Central memory CD8-positive, alpha-beta T cell (primary cell): ENCODE measurements at places on chromosomes 5 and 9.

DNA sequence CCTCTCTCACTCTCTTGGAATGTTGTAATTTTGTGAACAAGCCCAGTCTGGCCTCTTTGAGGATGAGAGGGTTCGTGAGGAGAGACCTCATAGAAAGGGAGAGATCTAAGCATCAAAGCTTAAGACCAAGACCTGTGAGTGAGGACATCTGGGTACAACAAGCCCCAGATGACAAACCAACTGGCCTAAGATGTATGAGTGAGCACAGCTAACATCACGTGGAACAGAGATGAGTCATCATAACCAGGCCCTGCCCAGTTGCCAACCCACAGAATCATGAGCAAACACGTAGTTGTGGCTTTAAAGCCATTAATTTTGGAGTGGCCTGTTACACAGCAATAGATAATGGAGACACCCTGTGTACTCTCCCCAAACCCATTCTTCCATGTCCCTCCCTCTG is 439.1 kb upstream of the KIF2A start:
- H3K4me3 ChIP-seq = no peak overlapping the region
- H3K27me3 ChIP-seq = peaks cover 14% of the 10 kb centered on the region
- peaks cover 3% of the 10 kb centered on the region for H3K36me3 ChIP-seq
- H3K27ac ChIP-seq = no peak overlapping the region
- H3K4me1 ChIP-seq = no peaks in the 10 kb centered on the region
- no peak for DNase-seq

DNA sequence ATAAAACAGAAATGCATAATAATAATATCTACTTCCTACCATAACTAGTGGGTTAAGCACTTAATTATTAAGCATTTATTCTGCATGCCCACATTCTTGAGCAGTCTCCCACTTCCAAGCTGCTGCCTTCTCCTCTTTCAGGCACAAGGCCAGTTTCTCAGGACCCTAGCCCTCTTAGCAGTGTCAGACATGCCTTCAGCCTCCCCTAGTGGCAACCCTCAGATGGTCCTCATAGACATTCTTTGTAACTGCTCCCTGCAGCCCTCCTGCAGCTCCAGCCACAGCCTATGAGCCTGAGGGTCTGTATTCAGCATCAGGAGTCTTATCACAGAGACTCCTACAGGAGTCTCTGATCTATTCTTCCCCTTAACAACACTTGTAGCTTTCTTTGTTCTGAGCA is 3.9 kb downstream of the IL9 start:
- DNase-seq = no peak
- peaks cover 50% of the 10 kb centered on the region for H3K27me3 ChIP-seq
- no peak overlapping the region for H3K4me3 ChIP-seq
- H3K36me3 ChIP-seq = peaks cover 2% of the 10 kb centered on the region

DNA sequence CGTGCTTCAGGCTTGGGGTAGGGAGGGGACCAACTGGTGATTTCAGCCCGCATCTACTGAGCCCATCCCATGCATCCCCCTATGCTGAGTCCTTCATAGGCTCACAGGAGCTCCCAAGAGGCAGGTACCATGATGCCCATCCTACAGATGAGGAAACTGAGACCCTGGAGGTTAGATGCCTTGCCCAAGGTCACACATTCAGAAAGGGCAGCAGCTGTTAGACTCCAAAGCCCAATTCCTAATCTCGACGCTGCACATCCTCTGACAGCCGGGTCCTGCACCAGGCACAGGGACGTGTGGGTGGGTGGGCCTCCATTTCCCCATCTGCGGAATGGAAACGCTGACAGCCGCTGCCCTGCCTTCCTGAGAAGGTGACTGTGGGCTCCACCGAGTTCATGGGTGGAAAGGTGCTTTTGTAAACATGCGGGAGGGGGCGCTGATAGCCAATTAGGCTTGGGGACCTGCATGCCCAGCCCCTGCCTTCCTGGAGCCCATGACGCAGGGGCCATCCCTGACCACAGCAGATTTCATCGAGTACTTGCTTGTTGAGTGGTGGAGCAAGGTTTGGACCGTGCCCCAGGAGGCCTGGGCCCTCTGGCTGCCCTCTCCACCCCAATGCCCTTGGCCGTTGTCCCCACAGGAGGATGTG is 2.2 kb downstream of the DNM1 start:
- no peak for DNase-seq
- H3K4me3 ChIP-seq = peak overlapping the region; percentile 61
- no peak overlapping the region for H3K27ac ChIP-seq
- H3K4me1 ChIP-seq = peaks cover 9% of the 10 kb centered on the region

DNA sequence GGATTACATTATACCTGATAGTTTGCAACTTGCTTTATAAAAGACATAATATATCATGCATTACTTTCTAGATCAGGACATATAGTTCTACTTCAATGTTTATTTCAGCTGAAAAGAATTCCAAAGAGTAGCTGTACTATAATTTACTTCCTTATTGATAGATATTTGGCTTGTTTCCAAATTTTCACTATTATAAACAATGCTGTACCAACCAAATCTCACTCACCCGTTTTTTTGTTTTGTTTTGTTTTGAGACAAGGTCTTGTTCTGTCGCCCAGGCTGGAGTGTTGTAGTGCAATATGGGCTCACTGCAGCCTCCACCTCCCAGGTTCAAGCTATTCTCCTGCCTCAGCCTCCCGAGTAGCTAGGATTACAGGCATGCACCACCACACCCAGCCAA is 132.7 kb downstream of the GNAQ start:
- H3K27me3 ChIP-seq = no peaks in the 10 kb centered on the region
- DNase-seq = no peak
- H3K4me1 ChIP-seq = no peaks in the 10 kb centered on the region
- H3K27ac ChIP-seq = no peak overlapping the region
- no peaks in the 10 kb centered on the region for H3K36me3 ChIP-seq

DNA sequence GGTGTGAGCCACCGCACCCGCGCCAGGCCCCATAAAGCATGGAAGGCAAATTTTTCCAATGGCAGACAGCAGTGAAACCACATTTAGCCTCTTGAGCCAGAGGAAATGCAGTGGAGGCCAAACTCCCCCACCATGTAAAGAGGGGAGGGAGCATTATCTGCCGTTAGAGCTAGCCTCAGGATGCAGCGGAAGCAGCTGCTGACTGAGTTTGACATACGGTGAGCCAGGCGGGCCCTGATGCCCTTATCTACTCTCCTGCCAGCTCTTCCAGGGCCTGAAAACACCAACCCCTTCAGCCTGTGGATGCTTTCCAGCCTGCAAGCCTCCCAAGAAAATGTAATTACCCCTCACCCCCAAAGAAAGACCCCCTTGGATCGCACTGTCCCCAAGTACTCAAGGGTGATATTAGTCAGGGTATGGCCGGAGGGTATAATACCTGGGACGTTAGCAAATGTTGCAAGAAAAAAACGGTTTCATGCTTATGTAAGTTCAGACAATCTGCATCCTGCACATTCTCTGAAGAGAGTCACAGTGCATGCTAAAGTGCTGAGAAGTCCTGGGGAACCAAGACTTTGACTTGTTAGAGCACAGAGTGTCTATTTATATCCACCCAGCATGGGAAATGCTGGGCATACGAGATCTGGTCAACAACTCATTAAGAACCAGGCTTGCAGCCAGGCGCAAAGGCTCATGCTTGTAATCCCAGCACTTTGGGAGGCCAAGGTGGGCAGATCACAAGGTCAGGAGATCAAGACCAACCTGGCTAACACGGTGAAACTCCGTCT is 11.3 kb upstream of the GGTA1 start:
- H3K27me3 ChIP-seq = peaks cover 46% of the 10 kb centered on the region
- H3K4me3 ChIP-seq = no peak overlapping the region
- DNase-seq = no peak
- H3K36me3 ChIP-seq = no peaks in the 10 kb centered on the region
- no peak overlapping the region for H3K27ac ChIP-seq
- H3K4me1 ChIP-seq = no peaks in the 10 kb centered on the region

GRCh38 chr9:106930477-106930876 is 67.5 kb downstream of the ZNF462 start:
- DNase-seq = no peak
- H3K27ac ChIP-seq = no peak overlapping the region
- H3K4me3 ChIP-seq = no peak overlapping the region
- H3K4me1 ChIP-seq = no peaks in the 10 kb centered on the region

DNA sequence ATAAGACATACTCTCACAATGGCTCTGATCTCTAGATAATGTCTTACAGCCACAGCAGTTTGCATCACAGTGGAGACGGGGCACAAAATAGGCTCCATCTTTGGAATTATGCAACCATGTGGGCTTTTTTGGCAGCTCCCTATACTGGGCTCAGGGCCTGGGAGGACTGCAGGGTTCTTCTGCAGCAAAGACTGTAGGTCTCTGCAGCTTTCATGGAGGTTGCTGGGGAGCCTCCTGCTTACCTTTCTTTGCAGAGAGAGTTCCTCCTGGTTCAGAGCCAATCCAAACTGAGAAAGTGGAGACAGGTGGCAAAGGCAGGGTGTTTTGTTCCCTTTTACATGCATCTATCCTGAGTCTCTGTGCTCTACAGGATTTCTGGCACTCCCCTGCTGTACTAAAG is 558.0 kb downstream of the TLR4 start:
- no peaks in the 10 kb centered on the region for H3K4me1 ChIP-seq
- no peaks in the 10 kb centered on the region for H3K27me3 ChIP-seq
- no peak overlapping the region for H3K4me3 ChIP-seq
- DNase-seq = no peak
- H3K27ac ChIP-seq = no peak overlapping the region

DNA sequence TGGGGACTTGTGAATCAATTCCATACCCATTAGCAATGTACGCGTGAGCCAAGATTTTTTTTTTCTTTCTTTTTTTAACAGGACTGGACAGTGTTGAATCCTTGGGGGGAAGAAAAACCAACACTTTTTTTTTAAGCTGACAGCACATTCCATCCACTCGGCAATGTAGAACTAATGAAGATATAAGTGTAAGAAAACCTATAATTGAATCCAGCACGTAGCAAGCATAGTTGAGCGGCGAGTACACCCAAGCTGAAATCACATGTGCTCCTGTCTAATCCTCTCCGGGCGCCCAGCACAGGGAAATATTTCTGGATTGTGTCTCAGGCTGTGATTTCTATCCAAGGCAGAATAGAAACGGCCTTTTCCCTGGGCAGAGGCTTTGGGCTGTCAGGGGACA is 118.2 kb downstream of the BOD1 start:
- DNase-seq = no peak
- no peaks in the 10 kb centered on the region for H3K36me3 ChIP-seq
- peaks cover 29% of the 10 kb centered on the region for H3K27me3 ChIP-seq
- no peaks in the 10 kb centered on the region for H3K4me1 ChIP-seq
- no peak overlapping the region for H3K4me3 ChIP-seq
- no peak overlapping the region for H3K27ac ChIP-seq

- H3K27ac ChIP-seq = no peak overlapping the region
- H3K4me1 ChIP-seq = no peaks in the 10 kb centered on the region
- no peaks in the 10 kb centered on the region for H3K27me3 ChIP-seq
- no peak for DNase-seq
- H3K4me3 ChIP-seq = no peak overlapping the region
- peaks cover 3% of the 10 kb centered on the region for H3K36me3 ChIP-seq
These were observed 563.3 kb downstream of the IRX1 start for GRCh38 chr5:4158750-4159447.

- no peaks in the 10 kb centered on the region for H3K4me1 ChIP-seq
- H3K4me3 ChIP-seq = no peak overlapping the region
- H3K36me3 ChIP-seq = no peaks in the 10 kb centered on the region
- no peak for DNase-seq
These were observed 163.6 kb upstream of the CDH6 start for GRCh38 chr5:31029925-31030324.

GRCh38 chr9:20940447-20941173 is 90.8 kb downstream of the HACD4 start:
- DNase-seq = no peak
- H3K4me3 ChIP-seq = no peak overlapping the region
- no peaks in the 10 kb centered on the region for H3K27me3 ChIP-seq
- no peak overlapping the region for H3K27ac ChIP-seq
- peaks cover 3% of the 10 kb centered on the region for H3K36me3 ChIP-seq

GRCh38 chr9:93467062-93467416 is 13.7 kb upstream of the FAM120AOS start:
- no peaks in the 10 kb centered on the region for H3K27me3 ChIP-seq
- no peak for DNase-seq
- H3K27ac ChIP-seq = peak overlapping the region; percentile 44
- H3K4me3 ChIP-seq = peak overlapping the region; percentile 23
- peaks cover 9% of the 10 kb centered on the region for H3K36me3 ChIP-seq
- peaks cover 83% of the 10 kb centered on the region for H3K4me1 ChIP-seq

- H3K4me1 ChIP-seq = peaks cover 29% of the 10 kb centered on the region
- H3K27ac ChIP-seq = no peak overlapping the region
- H3K36me3 ChIP-seq = peaks cover 21% of the 10 kb centered on the region
- DNase-seq = no peak
- no peaks in the 10 kb centered on the region for H3K27me3 ChIP-seq
These were observed 3.0 kb downstream of the ZDHHC12 start for GRCh38 chr9:128720841-128721486.

DNA sequence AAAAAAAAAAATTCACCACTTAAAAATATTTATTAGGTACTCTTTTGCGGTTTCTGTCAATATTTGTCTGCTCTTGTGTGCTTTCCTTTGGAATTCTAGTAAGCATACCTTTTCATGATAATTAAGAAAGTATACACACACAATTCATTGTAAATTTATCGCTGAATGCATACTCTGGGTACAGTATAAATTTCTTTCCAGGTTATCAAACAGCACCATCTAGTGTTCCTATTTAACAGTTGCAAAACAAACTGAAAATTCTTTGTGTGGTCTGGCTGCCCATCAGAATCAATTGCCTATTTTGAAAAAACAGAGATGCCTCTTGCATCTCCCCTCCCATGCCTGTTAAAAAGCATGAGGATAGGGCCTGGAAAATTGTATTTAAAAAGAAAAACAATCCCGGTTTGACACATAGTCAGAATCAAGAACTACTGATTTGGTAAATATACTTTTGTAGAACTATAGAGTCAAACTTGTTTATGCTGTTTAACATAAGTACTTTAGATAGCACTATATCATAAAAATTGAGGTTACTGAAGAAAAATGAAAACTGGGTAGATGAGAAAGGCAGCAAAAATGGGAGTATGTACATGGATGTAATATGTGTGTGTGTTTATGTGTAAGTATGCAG is 16.2 kb downstream of the PGGT1B start:
- H3K27me3 ChIP-seq = no peaks in the 10 kb centered on the region
- H3K27ac ChIP-seq = no peak overlapping the region
- DNase-seq = no peak
- peaks cover 14% of the 10 kb centered on the region for H3K36me3 ChIP-seq
- no peak overlapping the region for H3K4me3 ChIP-seq
